ENCODE measurements at places on chromosomes 1 and 21.

DNA sequence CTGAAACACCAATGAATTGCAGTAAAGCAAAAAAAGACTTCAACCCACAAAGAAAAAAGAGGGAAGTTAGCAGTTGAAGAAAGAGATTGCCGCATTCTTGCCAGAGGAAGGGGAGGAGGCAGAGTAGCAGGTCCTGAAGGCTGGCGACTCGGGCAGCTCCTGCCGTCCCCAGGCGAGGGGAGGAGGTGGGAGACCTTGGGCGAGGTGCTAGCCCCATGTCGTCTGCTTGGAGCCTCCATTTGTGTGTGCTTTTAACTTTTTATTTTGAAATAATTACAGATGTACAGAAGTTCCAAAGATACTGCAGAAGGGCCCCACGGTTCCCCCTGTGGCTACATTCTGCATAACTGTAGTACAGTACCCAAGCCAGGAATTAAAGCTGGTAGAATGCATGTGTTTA lies 6.7 kb downstream of the TRPM2 start:
- no peak for ATAC-seq

- ATAC-seq = no peak
These were observed 6.5 kb upstream of the TNFSF4 start for GRCh38 chr1:173213665-173214064.

GRCh38 chr1:113429461-113430153 lies 39.3 kb downstream of the MAGI3 start:
- no peak for ATAC-seq

- ATAC-seq = no peak
These were observed 9.9 kb upstream of the CCT8 start for GRCh38 chr21:29083306-29083705.

- no peak for ATAC-seq
These were observed 48.0 kb upstream of the LRRC52 start for GRCh38 chr1:165495858-165496205.

DNA sequence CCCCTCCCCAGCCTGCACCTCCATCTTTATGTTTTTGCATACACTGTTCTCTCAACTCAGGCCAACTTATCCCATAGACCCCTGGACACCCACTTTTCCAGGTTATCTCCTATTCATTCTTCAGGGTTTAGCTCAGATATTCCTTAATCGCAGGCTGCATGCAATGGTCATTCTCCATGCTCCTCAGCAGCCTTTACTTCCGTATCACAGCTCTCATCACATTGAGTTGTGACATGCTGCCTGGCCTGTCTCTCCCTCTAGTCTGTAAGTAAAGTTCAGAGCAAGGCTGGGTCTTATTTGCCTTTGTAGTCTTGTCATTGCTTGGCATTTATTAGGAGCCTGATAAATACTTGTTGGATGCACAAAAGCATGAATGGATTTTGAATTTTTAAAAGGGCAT lies 6.9 kb downstream of the DNAJC6 start:
- ATAC-seq = no peak

GRCh38 chr1:1326075-1326605 lies 1.5 kb downstream of the CPTP start:
- ATAC-seq = no peak

- no peak for ATAC-seq
These were observed 189.1 kb downstream of the FMN2 start for GRCh38 chr1:240280560-240281322.

Data from activated CD4-positive, CD25-positive, alpha-beta regulatory T cell treated with anti-CD3 and anti-CD28 coated beads, Interleukin-2, amount 50 U/mL, for 24 hours (primary cell).